ENCODE measurements at places on chromosomes 1 and 21.

DNA sequence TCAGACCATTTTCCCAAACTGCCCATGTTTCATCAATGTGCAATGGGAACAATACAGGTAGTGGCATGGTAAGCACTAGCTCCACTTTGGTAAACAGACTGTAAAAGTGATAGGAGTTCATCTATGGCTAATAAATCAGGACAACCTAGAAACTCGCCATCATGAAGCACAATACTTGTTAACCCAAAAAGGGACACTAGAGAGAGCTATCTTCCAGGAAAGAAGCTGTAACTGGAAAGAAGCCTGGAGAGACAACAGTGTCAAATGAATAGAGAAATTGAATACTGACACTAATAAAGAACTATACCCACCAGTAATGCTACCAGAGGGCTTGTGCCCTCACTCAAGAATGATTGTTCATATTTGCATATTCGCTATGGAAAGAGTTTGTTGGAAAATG lies 164.7 kb upstream of the RGS18 start:
- DNase-seq: peak; percentile 14

GRCh38 chr1:236129306-236129705 lies 13.0 kb upstream of the GPR137B start:
- DNase-seq: no peak

GRCh38 chr1:234564035-234565029 lies 45.6 kb downstream of the IRF2BP2 start:
- DNase-seq: peak; percentile 40

GRCh38 chr1:240424740-240425464 lies 187.1 kb downstream of the GREM2 start:
- DNase-seq: no peak

GRCh38 chr1:64861611-64862010 lies 104.7 kb downstream of the JAK1 start:
- no peak for DNase-seq

- DNase-seq: no peak
Observed at GRCh38 chr1:71339238-71339637, 258.4 kb upstream of the ZRANB2 start.

GRCh38 chr21:37251294-37251634 lies 15.9 kb downstream of the VPS26C start:
- no peak for DNase-seq

All from AG04449 (cell line).